ENCODE measurements at places on chromosomes 7 and 10.

DNA sequence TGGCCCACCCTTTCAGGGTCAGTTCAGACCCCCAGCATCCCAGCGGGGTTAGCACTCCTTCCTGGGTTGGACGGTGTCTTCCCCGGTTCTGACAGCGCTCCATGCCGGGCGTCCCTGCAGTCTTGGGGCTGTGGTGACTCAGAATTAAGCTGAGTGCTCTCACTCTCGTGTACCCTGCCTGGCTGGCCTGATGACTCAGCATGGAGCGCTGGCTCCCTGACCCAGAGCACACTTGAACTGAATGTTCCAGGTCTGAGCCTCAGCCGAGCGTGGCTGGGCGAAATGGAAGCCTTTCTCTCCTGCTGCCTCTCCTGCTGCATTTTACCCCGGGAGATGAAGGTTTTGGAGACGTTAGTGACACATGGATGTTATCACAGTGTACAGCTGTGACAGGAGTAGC, 7.1 kb downstream of the BAG3 start:
- peak; percentile 92 for DNase-seq

- DNase-seq: no peak
Measured at GRCh38 chr7:11524476-11525397, 307.3 kb downstream of the THSD7A start.

DNA sequence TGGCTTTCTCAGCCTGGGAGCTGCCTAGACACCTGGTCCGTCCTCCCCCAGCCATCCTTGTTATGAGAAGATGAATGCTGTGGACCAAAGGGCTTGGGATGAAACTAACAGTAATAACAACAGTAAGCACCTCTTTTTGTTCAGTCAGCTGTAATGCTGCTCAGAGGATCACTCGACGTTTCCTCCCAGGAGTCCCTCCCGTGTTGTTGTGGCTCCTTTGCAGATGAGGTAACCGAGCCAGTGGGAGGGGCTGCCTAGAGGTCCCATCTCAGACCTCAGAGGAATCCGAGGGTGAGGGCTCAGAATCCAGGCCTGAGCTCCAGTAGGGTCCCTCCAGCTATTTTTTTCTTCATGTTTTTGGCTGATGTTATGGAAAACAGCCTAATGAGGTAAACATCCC, 145.1 kb downstream of the TMEM178B start:
- DNase-seq: no peak

DNA sequence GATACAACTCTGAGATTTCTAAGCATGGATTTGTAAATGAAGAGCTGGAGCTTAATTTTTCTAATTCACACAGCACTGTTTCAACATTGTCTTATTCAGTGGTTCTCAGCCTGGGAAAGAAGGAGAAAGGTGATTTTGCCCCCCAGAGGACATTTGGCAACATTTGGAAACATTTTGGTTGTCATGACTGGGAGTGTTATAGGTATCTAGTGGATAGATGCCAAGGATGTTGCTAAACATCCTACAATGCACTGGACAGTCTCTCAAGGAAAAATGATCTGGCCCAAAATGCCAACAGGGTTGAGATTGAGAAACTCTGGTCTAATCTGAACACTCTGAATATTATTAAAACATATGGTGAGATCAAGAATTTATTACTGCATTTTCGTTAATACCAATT, 3.8 kb upstream of the CAV2 start:
- peak; percentile 79 for DNase-seq

Data from mammary epithelial cell (primary cell).